ENCODE measurements at places on chromosomes 12 and 14.

DNA sequence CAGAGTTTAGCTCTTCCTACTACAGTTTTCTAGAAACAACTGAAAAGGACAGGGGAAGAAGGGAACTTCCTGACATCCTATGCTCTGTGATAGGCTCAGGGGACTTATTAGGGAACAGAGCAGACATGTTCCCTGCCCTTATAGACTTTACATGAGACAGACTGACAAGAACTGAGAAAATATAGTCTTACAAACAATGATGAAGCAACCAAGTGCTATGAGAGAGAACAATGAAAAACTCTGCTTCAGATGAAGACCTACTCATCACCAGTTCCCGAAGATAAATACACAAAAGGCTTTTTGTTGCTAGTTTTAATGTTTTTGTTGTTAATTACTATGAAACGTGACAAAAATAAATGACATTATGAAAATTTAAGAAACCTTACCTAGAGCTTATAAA, 115.3 kb downstream of the SEC23A start:
- DNase-seq, result no peak

DNA sequence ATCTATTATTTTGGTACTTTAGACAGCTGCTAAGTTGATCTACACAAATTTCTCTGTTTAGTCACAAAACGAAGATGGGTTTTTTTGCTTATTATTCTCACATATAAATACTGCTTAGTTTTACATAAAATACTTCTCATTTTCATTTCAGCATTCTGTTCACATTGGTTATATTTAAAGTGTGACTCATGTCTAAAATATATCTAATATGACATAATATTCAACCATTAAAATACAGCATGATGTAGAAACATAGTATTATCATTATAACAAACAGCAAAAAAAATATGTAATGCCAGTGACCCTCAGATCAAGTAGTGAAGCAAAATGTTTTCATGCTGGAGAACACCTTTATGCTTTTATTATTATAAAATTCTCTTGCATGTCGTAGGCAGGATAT, 63.7 kb downstream of the SH2B3 start:
- no peak for DNase-seq

- DNase-seq, result no peak
These were observed 27.8 kb upstream of the AEBP2 start for GRCh38 chr12:19411234-19412204.

GRCh38 chr14:61344437-61345150, 23.2 kb downstream of the PRKCH start:
- no peak for DNase-seq

- no peak for DNase-seq
These were observed 123.4 kb downstream of the SLC6A15 start for GRCh38 chr12:84789184-84789583.

DNA sequence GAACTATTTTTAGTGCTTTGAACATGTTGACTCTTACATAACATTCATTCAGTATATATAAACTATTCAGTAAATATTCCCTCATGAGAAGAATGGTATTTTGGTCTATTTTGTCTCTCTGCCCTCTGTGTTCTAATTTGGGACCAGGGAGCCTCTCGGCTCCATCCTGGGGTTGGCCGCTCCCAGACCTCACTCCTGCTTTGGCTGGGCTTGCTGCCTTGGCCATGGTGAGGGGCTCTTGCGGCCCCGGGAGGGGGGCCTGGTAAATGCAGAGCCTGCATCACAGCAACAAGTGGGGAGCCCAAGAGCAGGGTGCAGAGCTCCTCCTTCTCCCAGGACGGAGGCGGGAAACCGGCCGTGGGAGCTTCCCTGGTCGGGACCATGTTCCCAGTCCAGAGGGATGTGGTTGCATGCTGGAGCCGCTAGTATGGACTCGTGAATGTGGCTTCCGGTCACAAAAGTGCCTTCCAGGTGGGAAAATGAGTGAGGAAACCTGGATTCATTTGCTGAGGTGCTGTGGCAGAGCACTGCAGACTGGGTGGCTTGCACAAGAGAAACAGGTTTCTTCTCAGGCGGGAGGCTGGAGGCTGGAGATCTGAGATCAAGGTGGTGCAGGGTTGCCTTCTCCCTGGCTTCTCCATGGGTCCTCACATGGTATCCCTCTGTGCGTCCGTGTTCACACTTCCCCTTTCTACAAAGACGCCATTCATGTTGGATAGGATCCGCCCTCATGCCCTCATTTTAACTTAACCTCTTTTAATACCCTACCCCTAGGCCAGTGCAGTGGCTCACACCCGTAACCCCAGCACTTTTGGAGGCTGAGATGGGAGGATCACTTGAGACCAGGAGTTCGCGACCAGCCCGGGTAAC, 250.2 kb downstream of the CACNA1C start:
- DNase-seq, result no peak

GRCh38 chr14:68723808-68724268, 69.0 kb downstream of the ZFP36L1 start:
- no peak for DNase-seq
